NCI-H1048 (cell line): ENCODE measurements at places on chromosomes 3 and 15.

- DNase-seq: no peak
These were observed 59.7 kb downstream of the MAP3K13 start for GRCh38 chr3:185422677-185423076.

- DNase-seq: no peak
These were observed 23.3 kb upstream of the ERC2 start for GRCh38 chr3:56491566-56491965.

DNA sequence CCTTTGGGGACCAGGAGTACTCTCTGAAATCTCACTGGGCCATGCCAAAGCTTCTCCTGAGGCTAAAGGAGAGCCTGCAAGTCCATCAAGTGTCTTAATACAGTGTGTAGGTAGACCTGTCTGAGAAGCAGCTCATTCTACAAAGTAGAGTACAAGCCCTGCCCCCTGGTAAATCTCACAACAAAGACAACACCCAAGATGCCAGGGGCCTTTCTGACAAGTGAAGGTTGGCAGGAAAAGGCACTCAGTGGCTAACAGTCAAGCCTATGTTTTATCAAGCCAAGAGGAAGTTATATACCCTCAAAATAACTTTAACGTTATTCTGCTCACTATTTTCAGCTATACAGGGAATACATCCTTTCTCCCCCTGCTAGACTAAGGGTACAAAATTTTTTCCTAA lies 58.3 kb downstream of the NMNAT3 start:
- no peak for DNase-seq

- no peak for DNase-seq
These were observed 3.0 kb downstream of the CYP8B1 start for GRCh38 chr3:42872718-42873117.

DNA sequence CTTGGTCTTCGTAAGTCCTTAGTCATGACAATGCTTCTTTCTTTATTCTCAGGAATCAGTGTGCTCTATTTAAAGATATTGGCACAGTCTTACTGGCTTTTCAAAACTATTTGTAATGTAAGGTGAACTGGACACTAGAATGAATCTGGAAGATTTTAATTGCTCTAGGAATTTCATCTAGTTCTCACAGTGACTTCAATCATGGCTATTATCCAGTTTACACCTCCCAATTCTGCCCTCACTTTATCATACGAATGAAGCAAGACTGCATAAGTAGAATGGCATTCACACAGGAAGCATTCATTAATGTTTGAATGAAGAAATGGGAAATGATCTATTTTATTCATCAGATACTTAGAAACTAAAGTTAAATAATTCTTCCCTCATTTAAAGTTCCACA lies 26.7 kb upstream of the DRD3 start:
- DNase-seq: no peak

GRCh38 chr15:35934383-35935049 lies 388.6 kb upstream of the DPH6 start:
- no peak for DNase-seq

DNA sequence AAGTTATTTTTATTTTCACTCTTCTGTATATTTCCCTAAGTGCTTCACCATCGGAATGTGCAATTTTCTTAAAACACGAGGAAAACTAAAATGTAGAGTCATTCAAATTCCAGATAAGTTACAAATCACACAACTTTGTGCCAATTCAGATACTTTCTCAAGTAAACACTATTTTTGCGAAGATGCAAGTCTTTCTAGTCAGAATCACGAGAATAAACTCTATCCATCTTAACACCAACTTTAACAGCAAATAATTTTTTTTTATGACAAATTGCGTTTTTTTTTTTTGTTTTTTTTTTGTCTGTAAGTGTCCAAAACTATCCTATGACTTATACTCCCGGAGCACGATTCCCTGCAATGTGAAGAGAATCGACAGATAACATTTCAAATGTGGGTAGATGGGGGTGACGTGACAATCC lies 1.3 kb downstream of the STAG1 start:
- DNase-seq: no peak

- no peak for DNase-seq
These were observed 9.7 kb downstream of the CCDC12 start for GRCh38 chr3:46966811-46967210.

DNA sequence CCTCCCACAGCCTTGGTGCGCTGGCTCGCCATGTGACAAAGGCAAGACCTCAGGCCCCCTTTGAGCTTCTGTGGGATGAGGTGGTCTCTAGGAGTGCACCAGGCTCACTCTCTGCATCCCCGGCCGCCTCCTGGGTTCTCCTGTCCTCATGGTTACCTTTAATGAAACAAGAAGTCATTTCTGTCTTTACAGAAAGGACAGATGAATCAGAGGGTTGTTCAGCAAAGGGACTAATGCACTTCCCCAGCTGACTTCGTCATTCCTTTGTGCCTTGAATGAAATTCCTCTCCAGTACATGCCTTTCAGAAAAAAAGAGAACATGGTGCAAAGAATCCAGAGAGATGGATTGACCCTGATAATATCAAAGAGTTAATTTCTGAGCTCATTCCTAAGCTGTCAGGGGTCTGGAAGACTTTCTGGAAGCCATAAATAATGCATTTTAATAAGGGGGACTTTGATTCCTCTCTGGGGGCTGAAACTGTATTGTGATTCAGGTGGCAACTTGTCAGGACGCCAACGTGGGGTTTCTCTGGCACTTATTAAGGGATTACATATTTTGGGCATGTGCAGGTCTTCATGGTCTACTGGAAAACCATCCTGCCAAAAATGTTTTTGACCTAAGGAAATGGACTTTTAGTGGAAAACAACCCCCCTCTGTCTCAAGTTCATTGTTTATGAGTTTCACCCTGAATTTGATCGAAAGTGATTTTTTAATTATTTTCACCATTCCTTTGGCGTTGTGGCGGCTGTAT lies 122.7 kb downstream of the FBLN2 start:
- DNase-seq: no peak

DNA sequence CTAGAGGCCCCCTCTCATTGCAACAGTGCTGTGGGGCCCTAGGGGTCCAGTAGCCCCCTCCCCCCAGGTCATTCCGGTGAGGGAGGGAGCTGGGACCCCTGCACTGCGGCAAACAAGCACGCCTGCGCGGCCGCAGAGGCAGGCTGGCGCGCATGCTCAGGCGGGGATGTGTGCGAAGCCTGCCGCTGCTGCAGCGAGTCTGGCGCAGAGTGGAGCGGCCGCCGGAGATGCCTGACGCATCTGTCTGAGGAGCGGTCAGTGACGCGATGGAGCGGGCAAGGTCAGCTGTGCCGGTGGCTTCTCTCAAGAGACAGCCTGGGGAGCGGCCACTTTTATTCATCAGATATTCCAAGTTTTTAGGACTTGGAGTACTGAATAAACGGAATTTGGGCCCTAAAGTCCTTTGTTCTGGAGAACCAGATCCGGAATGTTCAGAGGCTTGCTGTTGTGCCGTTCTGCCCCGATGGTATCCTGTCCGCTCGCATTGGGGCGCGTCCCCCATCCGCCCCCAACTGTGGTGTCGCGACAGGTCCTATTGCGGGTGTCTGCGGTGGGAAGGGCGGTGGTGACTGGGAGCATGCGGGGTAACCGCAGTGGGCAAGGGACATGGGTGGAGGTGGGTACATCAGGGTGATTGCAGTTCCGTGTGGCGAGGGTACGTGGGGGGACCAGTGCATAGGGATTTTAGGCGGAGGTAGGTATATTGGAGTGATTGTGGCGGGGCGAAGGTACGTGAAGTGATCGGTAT lies at the start of the genes SNRPN and SNURF:
Gene SNRPN, plus strand, starts transcription at position 205 of the 748 bp plus-strand sequence. CDS start 19,467 bp downstream, outside the sequence.
Gene SNURF, plus strand, starts transcription at position 205 of the 748 bp plus-strand sequence. Its CDS starts 62 bp downstream, at position 267.
- peak; percentile 1 for DNase-seq

- no peak for DNase-seq
These were observed 117.1 kb upstream of the LIPC start for GRCh38 chr15:58314593-58315216.

GRCh38 chr15:72242775-72243370 lies 11.9 kb upstream of the PKM start:
- DNase-seq: no peak

- DNase-seq: no peak
These were observed 546 bp downstream of the TRIM59 start for GRCh38 chr3:160448845-160449635.

GRCh38 chr15:75648156-75649000 lies 666 bp downstream of the SNX33 start:
- no peak for DNase-seq

- DNase-seq: no peak
These were observed 53.4 kb downstream of the GSK3B start for GRCh38 chr3:120040813-120041377.

DNA sequence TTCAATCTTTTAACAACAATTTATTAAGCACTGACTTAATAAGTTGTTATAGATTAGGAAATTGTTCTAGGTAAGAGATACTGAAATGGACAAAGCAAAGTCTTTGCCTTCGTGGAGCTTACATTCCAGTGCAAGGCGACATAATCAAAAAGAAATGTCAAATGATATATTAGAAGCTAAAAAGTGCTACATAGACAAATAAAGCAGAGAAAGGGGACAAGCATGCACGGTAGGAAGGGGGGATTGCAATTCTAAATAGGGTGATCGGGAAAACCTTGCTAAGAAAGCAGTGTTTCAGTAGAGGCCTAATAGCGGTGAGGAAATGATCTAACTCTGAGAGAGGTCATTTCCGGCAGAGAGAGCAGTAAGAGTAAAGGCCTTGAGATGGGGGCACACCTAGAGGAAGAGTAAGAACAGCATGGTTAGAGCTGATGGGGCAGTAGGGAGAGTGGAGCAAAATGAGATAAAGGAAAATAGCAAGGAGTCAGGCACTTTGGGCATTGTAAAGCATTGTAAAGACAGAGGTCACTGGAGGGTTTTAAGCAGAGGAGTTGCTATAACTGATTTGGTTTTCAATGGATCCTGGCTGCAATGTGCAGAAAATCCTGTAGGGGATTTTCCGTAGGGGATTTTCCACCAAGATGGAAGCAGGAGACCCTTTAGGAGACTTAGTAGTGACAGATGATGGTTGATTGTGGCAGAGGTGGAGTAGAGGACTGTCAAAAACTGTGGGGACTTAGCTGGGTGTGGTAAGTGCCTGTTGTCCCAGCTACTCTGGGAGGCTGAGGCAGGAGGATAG lies 71.7 kb upstream of the CFAP20DC start:
- DNase-seq: no peak

- DNase-seq: no peak
These were observed 48.8 kb downstream of the CHRD start for GRCh38 chr3:184428561-184429175.

DNA sequence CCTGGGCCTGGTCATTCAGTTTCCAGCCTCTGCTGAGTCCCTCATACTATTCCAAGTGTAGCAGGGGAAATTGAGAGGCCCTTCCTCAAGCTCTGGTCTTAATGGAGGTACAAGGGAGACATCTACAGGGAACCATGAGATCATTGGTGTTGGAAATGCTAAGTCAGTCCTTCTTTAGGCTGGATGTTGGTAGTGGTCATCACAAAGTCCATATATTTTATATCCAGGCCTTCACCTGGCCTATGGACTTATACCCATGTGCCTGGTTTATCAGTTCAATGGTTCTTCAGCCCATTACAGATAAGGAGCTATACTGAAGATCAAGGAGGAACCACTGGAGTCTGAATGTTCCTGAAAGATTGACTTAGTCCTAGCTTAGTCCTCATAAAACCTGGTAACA lies 135.0 kb downstream of the STAG1 start:
- no peak for DNase-seq

GRCh38 chr3:127699416-127700300 lies 26.9 kb downstream of the ABTB1 start:
- no peak for DNase-seq

DNA sequence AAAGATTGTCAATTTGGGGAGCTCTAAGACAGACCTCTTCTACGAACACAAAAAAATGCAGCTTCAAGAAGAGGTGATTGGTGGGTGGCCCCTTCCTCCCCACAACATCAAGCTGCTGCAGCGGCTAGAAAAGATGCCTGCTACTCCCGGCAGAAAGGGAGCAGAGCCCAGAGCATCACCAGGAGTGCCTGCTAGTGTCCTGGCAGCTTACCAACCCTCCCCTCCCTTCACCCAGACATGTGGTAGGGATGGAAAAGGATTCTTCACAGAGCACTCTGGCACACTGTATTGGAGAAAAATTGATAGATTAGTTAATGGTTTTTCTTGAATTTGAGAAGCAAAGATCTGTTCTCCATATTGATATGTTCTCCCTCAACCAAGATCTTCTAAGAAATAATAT lies 10.8 kb downstream of the IP6K1 start:
- no peak for DNase-seq

DNA sequence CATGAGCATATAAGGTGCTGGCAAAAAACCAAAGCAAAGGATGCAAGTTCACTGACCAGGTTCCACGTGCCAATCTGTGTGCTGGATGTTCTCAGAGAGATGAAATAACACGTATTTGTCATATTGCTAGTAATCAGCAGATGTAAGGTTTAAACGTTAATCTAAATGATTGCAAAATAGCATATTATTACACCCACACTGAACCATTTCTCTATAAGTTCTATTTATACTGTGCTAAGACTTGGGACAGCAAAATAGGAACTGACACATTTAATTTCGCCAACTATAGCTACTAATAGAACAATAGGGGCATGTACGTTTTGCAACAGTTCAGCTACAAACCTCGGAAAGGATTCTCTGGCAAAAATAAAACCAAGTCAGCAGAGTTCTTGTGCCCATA lies 350.3 kb upstream of the ZNF385D start:
- no peak for DNase-seq

DNA sequence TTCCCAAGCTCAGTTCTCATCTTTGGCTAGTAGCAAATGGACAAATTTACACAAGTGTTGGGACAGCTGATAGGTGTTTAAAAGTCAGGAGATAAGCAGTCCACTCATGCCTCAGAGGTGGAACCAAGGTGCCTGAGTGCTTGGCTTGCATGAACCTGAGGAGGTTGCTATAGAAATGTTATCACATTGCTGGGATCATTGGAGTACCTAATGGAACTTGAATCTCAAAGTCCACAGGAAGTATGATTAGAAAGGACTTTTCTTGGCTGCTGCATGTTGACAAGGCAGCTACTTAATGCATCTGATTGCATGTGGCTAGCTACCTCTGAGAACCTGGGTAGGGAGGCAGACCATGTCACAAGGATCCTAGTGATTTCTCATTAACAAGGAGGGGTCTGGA lies 39.5 kb upstream of the C3orf80 start:
- no peak for DNase-seq

GRCh38 chr3:52046186-52046901 lies 10.0 kb downstream of the DUSP7 start:
- DNase-seq: no peak

GRCh38 chr15:85307687-85308045 lies 72.7 kb upstream of the AKAP13 start:
- no peak for DNase-seq

- no peak for DNase-seq
These were observed 104.6 kb upstream of the SELENOK start for GRCh38 chr3:53996141-53996874.

DNA sequence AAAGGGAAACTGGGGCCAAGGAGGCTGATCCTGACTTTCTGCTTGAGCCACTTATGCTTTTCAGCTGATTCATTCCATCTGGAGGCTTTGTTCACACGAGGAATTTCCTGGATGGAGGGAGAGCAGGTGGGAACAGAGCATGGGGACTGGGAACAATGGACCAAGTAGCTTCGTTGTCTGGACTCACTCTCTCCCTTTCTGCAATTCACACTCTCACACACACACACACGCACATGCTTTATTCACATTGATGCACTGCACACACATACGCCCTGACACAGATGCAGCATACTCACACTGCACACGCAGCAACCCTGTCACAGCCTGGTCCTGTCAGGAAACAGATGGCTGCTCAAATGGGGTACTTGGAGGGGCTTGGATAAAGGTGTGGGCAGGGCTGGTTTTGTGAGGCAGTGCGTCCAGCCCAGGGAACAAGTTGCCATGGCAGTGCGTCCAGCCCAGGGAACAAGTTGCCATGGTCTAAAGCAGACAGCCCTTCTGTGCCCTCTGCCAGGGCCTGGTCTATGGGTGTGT lies 19.8 kb upstream of the CHCHD6 start:
- no peak for DNase-seq

GRCh38 chr3:132695422-132695821 lies 26.8 kb downstream of the NPHP3 start:
- no peak for DNase-seq
